GM12864 (cell line): ENCODE measurements at places on chromosomes 11 and 22.

GRCh38 chr11:33268945-33269540 is 11.9 kb downstream of the HIPK3 start:
- no peak for DNase-seq

DNA sequence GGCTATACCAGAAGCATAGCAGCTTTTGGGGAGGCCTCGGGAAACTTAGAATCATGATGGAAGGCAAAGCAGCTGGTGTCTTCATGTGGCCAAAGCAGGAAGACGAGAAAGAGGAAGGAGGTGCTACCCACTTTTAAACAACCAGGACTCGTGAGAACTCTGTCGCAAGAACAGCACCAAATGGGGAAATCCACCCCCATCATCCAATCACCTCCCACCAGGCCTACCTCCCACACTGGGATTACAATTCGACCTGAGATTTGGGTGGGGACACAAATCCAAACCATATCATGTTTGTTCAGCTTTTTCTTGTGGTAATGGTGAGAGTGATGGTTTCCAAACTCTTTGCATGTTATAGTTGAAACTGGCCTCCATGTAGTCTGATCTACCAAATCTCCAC is 32.5 kb upstream of the OR10D3 start:
- no peak for DNase-seq

DNA sequence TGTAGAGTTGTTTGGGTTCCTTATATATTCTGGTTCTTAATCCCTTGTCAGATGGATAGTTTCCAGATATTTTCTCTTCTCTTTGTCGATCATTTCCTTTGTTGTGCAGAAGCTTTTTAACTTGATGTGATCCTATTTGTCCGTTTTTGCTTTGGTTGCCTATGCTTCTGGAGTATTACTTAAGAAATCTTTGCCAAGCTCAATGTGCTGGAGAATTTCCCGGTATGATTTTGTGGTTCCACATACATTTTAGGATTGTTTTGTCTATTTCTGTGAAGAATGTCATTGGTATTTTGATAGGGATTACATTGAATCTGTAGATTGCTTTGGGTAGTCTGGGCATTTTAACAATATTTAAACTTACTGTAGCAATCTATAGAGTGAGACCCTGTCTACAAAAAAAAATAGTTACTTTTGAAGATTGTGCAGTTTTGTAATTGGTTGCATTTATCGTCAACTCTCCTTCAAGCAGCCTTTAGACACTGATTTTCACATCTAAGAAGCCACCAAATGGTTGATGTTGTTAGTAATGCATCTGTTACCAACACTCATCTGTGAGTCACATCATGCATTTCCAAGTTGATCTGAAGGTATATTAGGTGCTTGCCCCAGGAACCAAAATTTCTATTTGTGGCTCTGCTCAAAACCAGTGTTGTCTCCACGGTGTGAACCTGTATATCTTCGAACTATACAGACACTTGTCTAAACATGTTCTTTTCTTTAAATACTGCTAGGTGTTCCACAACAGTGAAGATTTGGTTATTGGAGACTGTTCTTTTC is 21.4 kb downstream of the XRCC6 start:
- no peak for DNase-seq

- no peak for DNase-seq
Measured at GRCh38 chr11:25485315-25485714, 846.6 kb upstream of the ANO3 start.
